ENCODE measurements at places on chromosomes 3 and 15.
A peak's percentile ranks its signal among the peaks of the same experiment; 100 is the strongest.

- no peak for DNase-seq
Measured at GRCh38 chr15:39499042-39499441, 81.8 kb upstream of the THBS1 start.

GRCh38 chr15:68244235-68244634 lies 14.7 kb upstream of the CLN6 start:
- DNase-seq: no peak

- DNase-seq: peak; percentile 9
Measured at GRCh38 chr3:155281912-155282311, 11.6 kb downstream of the STRIT1 start.

GRCh38 chr15:65743637-65744252 lies 48.3 kb downstream of the DENND4A start:
- DNase-seq: no peak

GRCh38 chr3:81378552-81379293 lies 382.7 kb downstream of the GBE1 start:
- no peak for DNase-seq

- DNase-seq: no peak
Measured at GRCh38 chr15:81050259-81050658, 49.5 kb downstream of the TLNRD1 start.

- peak; percentile 56 for DNase-seq
Measured at GRCh38 chr3:17055374-17056276, 170.9 kb downstream of the PLCL2 start.

GRCh38 chr3:45125550-45126026 lies 20.6 kb downstream of the CDCP1 start:
- no peak for DNase-seq

- no peak for DNase-seq
Measured at GRCh38 chr3:167445491-167445890, 28.4 kb downstream of the SERPINI2 start.

DNA sequence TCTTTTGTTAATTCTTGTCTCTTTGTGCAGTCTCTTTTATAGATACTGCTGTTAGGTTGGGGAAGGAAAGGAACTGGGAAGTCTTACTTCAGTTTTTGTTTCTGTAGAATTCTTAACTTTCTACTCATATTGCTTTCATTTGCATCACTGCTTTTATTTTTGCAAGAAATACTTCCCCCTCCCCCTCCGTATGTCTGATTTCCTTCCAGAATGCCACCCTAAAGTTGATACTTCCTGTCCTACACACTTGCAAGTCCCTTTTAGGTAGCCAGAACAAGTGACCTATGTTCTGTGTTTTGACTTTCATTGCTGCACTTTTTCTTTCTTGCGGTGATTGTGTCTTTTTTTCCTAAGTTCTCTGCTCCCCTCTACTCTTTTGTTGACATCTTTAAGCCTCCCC lies 477.4 kb downstream of the RSL24D1 start:
- DNase-seq: no peak

DNA sequence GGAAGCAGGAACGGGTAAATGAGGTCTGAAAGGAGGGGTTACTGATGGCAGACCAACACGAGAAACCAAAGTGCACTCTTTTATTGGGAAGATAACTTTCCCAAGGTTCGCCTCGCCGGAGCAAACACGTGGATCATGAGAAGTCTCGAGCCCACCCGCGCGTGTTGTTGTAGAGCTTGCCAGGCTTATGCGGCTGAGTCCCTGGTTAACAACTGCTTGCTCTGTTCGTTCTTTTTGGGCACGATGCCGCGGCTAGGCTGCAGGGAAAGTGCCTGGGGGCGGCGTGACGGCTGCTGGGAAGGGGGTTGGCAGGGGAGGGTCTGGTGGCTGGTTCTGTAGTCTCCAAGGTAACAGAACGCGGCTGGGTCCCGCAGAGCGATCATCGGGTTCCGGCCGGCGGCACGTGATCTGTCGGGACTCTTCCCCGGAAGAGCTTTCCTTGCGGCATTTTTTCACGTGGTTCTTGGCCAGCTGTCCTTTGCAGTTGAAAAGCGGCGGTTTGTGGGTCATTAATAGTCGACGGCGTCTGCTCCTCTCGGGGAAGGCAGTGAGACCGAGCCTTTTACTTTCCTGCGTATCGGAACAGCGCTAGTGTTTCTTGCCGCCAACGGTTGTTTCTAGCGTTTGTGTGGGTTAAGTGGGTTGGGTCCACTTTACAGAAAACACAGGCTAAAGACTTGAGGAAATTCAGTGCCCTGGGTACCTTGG lies 1.5 kb downstream of the MGA start:
- peak; percentile 90 for DNase-seq

DNA sequence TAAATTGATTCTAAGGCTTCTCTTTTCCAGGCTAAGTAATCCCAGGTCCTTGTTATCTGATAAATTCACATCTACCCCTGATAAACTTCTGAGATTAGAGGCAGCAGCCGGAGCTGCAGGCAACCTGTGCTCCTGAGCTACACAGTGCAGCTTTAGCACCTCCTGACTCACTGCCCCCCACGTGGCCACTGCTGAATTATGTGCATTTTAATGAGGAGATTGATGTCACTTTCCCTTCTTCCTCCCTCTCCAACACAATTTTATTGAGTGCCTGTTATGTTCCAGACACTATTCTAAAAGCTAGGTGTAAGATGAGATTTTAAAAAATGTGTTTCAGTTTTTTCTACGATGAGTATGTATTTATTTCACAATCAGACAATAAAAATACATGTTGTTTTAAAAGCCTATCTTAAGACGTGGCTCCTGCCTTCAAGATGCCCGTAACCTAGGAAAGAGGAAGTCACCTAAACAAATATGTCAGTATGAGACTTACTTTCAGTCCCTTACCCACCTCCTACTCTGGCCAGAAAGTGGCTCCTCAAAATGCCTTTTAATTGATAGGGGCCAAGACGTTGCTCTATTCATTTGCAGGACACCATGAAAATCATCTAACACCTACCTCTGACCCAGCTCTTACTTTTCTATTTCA lies 161.5 kb upstream of the PFN2 start:
- DNase-seq: peak; percentile 18

DNA sequence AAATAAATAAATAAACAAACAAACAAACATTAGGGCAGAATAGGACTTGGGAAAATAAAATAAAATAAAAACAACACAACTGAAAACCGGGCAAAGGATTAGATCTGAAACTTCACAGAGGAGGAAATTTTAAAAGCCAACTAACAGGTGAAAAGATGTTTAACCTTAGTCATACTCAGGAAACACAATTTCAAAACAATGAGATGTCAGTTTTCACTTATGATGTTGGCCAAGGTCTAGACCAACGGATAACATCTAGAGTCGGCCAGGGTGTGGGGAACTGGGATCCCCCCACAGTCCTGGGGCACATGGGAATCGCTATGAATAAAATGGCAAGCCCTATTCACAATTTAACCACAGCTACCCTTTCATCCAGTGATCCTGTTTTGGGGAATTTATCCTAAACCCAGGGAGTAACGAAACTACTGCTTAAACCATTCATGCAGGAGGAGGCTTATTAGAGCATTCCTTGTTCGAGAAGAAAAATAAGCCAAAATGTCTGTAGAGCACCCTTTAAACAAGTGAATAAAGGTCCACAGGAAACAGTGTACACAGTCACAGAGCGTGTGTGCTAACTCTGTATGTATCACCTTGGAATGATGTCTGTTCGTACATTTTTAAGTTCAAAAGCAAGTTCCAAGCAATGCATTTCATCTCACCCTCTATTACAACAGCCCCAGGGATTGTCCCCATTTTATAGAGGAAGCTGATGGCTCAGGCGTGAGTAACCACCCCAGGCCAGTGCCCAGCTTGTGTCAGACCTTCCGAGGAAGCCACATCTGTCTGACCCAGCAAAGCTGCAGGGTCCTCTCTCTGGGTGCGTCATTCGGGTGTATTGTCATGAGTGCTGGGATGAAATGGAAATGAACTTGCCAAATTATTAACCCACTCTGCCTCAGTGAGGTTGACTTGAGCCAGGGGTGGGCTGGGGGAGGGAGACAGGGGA lies 6.3 kb upstream of the ANPEP start:
- DNase-seq: peak; percentile 79

DNA sequence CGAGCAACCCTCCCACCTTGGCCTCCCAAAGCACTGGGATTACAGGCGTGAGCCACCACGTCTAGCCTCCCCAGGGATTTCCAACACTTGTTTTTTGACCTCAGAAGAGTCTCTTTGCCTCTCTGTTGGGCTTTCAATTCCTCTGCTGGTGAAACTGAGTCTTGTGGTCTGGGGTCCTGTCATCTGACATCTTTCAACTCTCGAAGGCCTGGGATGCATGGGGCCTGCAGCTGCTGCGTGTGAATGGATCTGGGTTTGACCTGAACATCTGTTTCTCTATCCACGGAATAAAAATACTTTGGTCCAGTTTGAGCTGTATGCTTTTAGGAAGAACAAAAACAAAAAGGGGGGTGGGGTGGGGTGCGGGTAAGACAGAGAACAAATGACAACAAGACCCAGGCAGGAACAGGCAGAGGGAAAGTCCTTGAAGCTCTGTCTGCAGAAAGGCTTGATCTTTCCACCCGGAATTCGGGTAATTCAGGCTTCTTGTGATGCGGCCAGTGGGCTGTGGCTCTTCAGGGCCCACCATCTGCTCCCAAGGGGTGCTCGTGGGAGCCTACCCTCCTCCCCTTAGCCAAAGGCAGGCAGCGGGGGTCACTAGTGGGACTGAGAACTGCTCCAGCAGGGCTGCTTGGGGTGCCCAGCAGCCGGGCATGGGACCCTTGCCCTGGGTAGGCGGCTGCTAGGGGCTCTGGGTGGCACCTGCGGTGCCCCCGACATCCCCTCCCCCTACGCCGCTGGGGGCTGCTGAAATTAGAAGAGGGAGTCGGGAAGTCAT lies 71.5 kb downstream of the SLC12A8 start:
- peak; percentile 46 for DNase-seq
